ENCODE measurements at places on chromosomes 11 and 22.

DNA sequence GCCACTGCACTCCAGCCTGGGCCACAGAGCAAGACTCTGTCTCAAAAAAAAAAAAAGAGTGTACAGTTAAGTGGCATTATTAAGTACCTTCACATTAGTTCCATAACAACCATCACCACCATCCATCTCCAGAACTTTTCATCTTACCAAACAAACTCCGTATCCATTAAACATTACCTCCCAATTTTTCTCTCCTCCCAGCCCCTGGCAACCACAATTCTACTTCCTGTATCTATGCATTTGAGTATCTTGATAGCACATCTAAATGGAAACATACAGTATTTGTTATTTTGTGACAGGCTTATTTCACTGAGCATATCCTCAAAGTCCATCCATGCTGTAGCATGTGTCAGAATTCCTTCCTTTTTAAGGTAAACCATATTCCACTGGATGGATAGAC lies 46.8 kb downstream of the DGCR2 start:
- no peak for DNase-seq

DNA sequence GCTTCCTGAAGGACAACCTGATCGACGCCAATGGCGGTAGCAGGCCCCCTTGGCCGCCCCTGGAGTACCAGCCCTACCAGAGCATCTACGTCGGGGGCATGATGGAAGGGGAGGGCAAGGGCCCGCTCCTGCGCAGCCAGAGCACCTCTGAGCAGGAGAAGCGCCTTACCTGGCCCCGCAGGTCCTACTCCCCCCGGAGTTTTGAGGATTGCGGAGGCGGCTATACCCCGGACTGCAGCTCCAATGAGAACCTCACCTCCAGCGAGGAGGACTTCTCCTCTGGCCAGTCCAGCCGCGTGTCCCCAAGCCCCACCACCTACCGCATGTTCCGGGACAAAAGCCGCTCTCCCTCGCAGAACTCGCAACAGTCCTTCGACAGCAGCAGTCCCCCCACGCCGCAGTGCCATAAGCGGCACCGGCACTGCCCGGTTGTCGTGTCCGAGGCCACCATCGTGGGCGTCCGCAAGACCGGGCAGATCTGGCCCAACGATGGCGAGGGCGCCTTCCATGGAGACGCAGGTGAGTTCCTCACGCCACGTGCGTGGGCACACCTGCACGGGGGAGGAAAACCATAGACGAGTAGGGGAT lies 1.5 kb downstream of the BCR start:
- DNase-seq: no peak

- DNase-seq: no peak
Observed at GRCh38 chr11:67230406-67230805, 35.9 kb upstream of the GRK2 start.

GRCh38 chr22:19986410-19987341 lies 29.9 kb downstream of the ARVCF start:
- peak; percentile 51 for DNase-seq

DNA sequence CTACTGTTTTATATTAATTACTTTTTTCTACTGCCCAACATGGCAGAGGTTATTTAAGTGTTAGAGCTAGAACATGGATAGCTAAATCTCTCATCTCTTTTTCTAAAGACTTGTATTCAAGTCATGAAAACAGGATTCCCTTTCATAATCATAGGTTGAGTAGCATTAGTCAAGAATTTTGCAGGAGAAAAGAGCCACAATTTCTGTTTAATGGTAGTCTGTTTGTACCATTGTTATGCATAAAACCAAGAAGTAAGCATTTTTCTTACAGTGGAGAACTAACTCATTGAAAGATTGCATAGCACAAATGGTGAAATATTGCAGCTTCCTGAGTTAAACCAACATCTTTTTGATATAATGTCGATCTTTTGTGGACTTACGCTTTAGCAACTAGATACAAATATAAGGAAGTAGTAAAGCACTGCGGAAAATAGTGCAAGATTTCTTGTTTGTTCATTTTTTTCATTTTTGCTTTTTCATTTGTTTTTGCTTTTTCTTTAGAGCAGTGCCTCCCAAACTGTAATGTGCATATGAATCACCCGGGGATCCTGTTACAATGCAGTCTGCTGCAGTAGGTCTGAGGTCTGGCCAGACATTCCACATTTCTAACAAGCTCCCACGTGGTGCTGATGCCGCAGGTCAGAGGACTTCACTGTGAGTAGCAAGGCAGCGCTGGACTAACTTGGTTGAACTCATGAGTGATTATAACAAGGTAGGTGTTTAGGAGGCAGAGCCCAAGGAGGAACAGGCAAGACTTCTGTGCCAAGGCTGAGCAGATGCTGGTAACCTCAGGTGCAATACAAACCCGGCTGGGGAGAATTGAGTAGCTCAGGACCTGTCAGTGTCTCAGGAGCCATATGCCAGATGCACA lies 4.6 kb downstream of the ETS1 start:
- DNase-seq: no peak

- DNase-seq: no peak
Observed at GRCh38 chr22:39021552-39022250, 774 bp downstream of the APOBEC3D start.

DNA sequence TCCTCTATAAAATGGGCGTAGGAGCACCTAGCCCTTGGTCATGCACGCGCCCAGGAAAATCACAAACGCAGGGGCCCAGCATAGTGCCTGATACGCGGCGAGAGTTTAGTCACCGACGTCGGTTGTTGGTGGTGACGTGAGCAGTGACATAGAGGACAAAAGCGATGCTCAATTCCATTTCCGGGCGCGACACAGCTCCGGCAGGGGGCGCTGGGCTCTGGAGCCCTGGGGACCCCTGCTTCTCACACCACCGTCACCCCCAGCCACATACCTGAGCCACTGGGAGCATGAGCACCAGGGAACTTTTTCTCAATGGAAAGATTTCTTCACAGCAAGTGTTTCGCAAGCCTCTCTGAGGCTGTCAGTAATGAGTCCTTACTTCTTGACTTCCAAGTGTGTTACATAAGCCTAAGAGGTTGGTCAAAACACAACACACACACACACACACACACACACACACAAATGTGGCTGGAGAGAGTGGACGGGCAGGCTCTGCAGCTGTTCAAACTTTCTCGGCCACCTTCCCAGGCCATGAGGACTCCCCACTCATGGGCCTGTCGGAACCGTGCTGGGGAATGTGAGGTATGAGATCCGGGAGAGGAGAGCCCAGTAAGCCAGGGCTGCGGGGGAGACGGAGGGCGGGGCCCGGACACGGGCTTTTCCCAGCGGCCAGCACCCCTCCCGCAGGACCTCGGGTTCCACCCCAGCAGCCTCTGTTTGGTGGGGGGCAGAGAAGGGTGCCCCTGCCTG lies 36.9 kb upstream of the LINC01488 start:
- no peak for DNase-seq

- no peak for DNase-seq
Observed at GRCh38 chr11:59261150-59261549, 48.4 kb upstream of the MPEG1 start.

GRCh38 chr11:34510218-34510617 lies 3.4 kb downstream of the ELF5 start:
- DNase-seq: no peak

- no peak for DNase-seq
Observed at GRCh38 chr22:39435616-39436015, 21.2 kb upstream of the MGAT3 start.

GRCh38 chr22:23675502-23676415 lies 15.1 kb upstream of the RGL4 start:
- no peak for DNase-seq

DNA sequence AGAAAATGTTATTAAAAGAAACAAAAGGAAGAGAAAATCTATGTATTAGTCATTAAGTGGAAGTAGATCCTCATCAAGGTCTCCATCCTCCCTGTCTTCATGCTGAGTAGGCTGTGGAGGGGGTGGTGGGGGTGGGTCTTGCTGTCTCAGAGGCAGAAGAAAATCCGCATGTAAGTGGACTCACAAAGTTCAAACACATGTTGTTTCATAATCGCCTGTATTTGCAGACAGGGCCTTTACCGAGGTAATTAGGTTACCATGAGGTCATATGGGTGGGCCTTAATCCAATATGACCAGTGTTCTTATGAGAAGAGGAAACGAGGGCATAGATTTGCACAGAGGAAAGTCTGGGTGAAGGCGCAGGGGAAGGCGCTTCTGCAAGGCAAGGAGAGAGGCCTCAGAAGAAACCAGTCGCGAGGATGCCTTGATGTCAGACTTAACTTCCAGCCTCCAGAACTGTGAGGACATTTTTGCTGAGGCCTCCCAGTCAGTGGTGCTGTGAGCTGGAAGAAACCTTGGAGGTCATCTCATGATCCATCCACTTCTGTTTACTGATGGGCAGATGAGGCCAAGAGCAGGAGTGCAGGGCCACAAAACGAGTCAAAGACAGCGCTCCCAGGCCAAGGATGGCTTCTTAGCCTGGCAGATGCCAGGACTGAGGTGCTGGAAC lies 49.3 kb upstream of the THY1 start:
- DNase-seq: no peak

DNA sequence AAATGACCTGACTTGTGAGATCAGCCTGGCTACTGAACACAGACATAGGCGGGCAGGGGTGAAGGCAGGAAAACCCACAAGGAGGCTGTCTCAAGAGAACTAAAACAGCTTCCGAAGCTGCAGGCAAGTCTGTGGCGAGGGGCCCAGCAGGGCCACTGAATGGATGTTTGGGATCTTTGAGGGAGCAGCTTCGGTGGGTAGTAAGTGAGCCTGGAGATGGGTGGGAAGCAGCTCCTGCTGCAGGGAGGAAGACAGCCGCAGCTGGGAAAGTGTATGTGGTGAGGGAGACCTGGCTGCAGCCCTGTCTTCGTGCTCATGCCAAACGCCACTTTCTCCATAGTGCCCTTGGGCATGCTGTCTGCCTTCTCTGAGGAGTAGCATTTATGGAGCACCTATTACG lies 3.4 kb downstream of the CCDC86 start:
- no peak for DNase-seq

- DNase-seq: no peak
Observed at GRCh38 chr11:117722082-117722481, 74.9 kb downstream of the DSCAML1 start.

GRCh38 chr11:124876818-124877630 lies 11.8 kb downstream of the ROBO3 start:
- DNase-seq: no peak

GRCh38 chr11:132982772-132983640 lies 549.3 kb downstream of the OPCML start:
- DNase-seq: no peak

DNA sequence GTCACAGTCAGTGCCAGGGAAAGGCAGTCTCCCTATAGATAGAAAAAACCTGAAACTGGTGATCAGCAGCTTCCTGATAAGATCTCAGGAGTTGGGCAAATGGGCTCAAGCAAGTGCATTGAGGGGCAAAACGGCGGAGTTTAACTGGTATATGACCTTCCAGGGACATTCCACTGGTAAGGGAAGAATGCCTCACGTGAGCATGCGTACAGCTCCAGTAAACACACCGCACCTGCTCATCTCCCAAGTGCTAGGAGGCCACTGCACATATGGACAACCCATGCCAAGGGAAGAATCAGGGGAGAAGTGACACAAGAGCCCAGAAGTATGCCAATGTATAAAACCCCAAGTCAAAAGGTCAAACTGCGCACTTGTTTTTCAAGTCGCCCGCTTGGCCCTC lies 11.6 kb downstream of the HEPHL1 start:
- no peak for DNase-seq
